ENCODE measurements at places on chromosomes 5 and 9.
A peak's percentile ranks its signal among the peaks of the same experiment; 100 is the strongest.

DNA sequence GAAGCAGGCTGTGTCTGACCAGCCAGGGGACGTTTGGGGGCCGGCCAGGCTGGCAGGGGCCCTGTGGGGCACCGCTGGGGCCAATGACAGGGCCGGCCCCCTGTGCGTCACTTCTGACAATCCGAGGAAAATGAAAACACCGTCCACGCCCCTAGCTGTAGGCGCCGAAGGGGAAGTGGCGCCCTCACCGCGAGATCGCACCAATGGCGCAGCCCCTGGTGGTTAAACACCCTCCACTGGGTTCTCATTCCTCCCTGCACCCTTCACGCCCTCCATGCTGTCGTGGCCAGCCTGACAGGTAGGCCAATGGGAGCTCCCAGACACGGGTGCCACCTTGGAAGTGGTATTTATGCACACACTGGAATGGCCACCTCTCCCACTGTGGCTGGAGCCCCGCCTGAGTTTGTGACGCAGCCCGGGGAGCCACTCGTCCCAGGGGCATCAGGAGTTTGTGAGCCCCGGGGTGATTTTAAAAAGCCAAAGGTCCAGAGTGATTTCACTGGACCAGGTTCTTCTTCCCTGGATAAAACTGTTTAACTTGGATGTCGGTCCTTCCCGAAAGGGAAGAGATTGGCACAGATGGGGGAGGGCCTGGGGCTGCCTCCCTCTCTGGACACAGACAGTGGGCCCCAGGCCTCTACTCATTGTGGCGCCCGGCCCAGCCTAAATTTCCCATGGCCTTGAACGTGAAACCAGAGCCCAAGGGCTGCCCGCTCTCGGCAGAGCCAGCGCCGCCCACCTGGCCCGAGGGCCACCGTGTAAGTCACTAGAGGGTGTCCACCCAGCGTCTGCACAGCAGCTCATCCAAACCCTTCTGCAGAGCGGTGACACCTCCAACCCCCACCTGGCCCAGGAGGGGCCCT lies 49.7 kb downstream of the NKD2 start:
- DNase-seq: no peak

GRCh38 chr5:146213210-146213826 lies 9.9 kb downstream of the RBM27 start:
- no peak for DNase-seq

DNA sequence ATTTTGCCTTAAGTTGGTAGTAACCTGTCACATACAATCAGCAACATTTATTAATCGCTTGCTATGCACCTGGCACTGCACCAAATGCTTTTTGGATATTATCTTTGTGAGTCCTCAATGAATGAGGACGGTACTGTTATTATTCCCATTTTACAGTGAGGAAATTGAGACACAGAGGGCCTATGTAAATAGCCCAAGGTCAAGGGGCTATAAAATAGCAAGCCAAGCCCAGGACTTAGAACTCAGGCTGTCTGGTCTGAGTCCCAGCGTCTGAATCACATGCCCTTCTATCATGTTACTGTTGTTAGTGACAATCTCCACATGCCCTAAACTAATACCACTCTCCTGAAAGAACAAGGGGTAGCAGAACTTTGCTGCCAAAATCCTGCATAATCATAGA lies 60.0 kb downstream of the ERAP1 start:
- DNase-seq: no peak

- DNase-seq: peak; percentile 25
Observed at GRCh38 chr5:176185133-176185733, 53.0 kb upstream of the SIMC1 start.

DNA sequence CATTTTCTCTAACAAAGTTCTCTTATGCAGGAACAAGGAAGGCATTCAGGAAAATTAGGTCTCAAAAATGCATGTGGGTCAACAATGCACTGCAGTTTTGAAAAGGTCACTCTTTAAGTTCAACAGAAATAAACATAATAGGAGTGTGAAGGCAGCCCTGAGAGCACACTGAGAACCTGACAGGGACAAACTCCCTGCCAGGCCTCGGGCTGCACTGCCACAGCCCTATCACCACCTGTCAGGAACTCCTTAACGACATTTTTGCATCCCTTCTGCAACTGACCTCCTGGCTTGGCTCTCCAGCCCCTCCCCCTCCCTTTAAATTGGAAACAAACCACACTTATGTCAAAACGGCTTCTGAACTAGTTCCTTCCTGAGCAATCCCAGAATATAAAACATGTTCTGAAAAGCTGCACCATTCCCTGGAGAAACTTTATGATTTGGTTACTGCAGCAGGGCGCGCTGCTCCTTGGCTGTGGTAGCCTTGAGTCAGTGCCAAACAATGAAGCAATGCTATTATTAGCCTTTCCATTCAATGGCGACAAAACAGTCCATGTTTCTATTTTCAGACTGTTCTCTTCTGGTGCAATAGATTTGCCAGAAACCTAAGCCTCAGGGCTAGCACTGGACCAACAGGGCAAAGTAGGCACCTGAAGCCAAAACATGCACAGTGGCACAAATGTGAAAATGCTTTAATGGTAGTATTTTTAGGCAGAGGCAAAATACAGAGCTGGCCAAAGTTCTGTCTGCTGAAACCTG lies 160.1 kb upstream of the ZNF608 start:
- no peak for DNase-seq

GRCh38 chr5:59065554-59065953 lies 482.7 kb downstream of the RAB3C start:
- DNase-seq: no peak

DNA sequence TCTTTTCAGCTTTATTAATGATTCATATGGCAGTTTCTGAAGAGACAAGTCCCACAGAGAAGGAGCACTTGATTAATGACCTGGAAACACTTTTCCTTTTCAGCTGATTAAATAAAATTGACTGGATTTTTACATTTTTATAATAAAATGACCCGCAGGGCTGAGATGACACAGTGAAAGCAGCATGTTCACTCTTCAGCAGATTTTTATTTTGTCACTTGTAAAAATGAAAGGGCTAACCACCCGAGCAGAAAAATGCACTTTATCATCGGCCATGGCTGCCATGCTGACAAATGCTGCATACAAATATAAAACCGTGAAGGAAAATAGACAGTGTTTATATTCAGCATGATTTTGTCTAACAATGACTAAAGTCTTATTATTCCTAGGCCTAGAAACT lies 321.6 kb upstream of the ITGA1 start:
- DNase-seq: no peak

DNA sequence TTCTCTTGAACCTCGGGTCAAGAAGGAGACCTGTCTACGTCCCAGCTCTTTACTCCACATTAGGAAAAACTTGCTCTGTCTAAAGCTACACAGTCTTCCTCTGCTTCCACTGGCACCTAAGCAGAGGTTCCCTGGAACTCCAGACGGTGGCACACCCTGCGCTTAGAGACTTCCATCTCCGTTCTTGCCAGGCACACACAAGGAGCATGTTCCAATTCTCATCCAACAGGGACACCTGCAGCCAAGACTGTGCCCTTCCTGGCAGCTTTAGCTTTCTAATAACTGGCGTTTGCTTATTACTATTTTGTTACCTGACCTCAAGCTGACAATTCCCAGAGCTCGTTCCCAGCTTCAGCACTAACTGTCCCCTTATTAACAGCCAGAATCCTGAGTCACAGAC lies 16.0 kb downstream of the CAPSL start:
- DNase-seq: no peak

GRCh38 chr5:5617024-5617423 lies 194.5 kb downstream of the ICE1 start:
- no peak for DNase-seq

GRCh38 chr5:179805529-179806249 lies 977 bp downstream of the MGAT4B start:
- no peak for DNase-seq

DNA sequence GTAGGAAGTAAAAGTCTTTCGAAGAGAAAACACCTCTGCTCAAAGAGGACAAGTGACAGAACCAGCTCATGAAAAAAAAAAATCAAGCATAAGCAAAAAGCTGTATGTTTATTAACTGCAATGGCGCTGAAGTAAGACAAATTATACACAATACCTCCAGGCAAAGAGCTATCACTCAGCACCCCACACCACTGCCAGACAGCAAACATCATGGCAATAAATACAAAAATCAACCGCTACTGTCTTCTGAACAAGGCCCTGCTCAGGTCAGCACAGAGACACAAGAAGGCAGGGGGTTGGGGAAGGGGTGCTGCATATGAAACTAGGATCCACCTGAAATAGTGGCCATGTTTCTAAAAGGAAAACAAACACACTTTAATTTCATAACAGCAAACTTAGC lies 50.4 kb downstream of the MAPKAP1 start:
- DNase-seq: no peak

DNA sequence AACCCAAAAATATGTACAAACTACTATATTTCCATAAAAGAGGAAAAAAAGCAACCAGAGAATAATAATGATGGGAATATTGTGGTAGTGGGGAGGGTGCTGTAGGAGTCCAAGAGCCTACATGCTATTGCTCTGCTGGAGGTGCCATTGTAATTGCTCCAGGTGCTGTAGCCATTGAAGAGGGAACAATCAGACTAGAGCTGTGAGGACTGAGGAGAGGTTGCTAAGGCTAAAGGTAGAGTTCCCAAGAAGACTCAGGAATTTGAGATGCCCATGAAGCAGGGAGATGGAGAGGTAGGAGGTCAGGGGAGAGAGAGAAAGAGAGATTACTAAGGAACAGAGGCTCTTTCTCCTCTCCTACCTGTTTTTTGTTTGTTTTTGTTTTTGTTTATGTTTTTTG lies 394.0 kb downstream of the DMRTA1 start:
- no peak for DNase-seq

GRCh38 chr9:2234371-2234893 lies 219.3 kb downstream of the SMARCA2 start:
- no peak for DNase-seq

- DNase-seq: peak; percentile 50
Observed at GRCh38 chr9:93658184-93658925, 82.0 kb downstream of the PHF2 start.

GRCh38 chr9:28883234-28883633 lies 1310.0 kb upstream of the C9orf72 start:
- no peak for DNase-seq

- no peak for DNase-seq
Observed at GRCh38 chr9:114884787-114885452, 45.5 kb downstream of the TNFSF8 start.
